ENCODE measurements at places on chromosomes 4 and X. TPM values are rescaled to one million over a fixed set of nuclear protein-coding genes. Genes with fewer than 3 reads are reported as not detected.

Gene IL2
- not detected for polyA plus RNA-seq

Gene RPA4
- not detected for polyA plus RNA-seq

Gene PCDH11X
- 0.12 TPM for polyA plus RNA-seq

Gene EFNB1
- 87.7 TPM for polyA plus RNA-seq

Gene PABPC1L2B
- polyA plus RNA-seq = not detected

Gene BGN
- 148 TPM for polyA plus RNA-seq

DNA sequence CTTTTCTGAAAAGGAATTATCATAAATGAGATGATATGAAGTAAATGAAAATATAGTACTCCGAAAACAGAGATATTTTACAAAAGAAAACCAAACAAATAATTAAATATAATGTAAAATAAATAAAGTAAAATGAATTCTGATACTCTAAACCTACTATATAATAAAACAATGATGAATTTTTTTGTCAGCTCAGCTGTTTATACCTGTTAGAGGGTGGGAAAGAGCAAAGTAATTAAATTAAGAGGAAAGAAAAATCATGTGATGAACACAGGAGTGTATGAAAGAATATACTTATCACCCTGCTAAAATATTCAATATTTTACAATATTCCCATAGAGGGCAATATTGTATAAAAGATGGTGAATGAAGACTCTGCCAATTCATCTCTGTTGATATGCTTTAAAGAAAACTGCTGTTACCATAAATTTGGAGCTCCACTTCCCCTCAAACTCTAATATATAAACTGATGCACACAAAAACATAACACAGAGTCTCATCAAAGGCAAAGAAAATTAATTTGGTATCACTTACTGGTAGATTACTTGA, 6.5 kb upstream of the NDST4 start:
- no peak for DNase-seq

DNA sequence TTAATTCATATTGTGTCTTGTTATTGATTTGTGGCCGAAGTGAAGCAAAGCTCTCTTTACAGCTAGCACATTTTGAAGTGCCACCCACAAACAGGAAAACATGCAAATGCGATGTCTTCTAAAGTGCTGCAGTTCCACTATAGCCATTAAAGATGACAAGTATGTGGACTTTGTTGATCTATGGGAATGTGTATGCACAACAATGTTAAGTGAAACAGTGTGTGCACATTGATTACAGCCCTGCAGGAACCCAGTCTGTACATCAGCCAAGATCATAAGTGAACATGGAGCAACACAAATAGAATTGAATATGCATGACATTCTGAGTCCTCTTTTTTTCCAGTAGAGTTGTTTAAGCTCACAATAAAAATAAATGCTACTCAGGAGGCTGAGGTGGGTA, 43.0 kb downstream of the TFDP3 start:
- DNase-seq = no peak

DNA sequence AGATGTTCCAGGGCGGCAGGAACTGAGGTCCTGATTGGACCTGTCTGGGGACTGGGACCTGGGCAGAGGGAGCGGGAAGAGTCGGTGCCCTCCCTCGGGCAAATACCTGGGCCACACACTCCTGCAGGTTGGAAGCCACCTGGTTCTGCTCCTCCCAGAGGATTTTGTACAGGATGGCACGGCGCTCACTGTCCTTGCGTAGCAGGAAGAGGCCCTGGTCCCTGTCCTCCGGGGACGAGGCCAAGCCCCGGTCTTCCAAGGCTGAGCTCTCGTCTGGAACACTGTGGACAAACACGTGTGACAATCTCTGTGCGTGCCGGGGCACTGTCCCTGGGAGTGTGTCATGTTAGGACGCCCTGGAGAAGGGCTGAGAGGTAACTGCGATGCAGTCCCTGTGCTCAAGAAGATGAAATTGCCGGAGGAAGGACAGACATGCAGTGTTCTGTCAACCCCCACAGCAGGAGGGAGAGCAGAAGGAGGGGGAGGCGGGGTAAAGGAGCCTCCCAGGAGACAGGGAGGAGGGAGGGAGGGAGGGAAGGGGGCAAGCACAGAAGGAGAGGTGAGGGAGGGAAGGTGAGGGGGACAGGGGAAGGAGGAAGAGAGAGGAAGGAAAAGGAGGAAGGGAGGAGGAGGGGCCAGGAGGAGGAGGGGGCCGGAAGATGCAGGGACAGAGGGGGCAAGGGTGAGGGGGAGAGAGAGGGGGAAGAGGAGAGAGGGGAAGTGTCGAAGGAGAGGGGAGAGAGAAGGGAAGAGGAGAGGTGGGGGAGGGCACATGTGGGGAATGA, 29.0 kb downstream of the PDHA1 start:
- peak; percentile 12 for DNase-seq

GRCh38 chrX:132004728-132005127, 18.4 kb upstream of the STK26 start:
- no peak for DNase-seq

- no peak for DNase-seq
Observed at GRCh38 chr4:189656641-189657040, 284.0 kb upstream of the FRG1 start.

- no peak for DNase-seq
Observed at GRCh38 chr4:35189988-35190613, 1054.2 kb downstream of the ARAP2 start.

DNA sequence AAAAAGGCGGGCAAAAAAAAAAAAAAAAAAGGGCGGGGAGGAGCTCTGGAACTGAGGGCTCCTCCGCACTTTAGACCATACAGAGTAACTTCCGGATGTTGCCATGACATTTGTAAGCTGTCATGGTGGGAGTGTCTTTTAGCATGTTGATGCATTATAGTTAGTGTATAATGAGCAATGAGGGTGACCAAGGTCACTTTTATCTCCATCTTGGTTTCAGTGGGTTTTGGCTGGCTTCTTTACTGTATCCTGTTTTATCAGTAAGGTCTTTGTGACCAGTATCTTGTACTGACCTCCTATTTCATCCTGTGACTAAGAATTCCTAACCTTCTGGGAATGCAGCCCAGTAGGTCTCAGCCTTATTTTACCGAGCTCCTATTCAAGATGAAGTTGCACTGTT, 193.4 kb downstream of the UGT8 start:
- no peak for DNase-seq

GRCh38 chrX:155094468-155095061, 23.3 kb downstream of the BRCC3 start:
- DNase-seq = no peak

- no peak for DNase-seq
Observed at GRCh38 chrX:154908821-154909220, 22.7 kb downstream of the F8A1 start.

- DNase-seq = no peak
Observed at GRCh38 chr4:128633067-128633466, 176.4 kb upstream of the JADE1 start.

DNA sequence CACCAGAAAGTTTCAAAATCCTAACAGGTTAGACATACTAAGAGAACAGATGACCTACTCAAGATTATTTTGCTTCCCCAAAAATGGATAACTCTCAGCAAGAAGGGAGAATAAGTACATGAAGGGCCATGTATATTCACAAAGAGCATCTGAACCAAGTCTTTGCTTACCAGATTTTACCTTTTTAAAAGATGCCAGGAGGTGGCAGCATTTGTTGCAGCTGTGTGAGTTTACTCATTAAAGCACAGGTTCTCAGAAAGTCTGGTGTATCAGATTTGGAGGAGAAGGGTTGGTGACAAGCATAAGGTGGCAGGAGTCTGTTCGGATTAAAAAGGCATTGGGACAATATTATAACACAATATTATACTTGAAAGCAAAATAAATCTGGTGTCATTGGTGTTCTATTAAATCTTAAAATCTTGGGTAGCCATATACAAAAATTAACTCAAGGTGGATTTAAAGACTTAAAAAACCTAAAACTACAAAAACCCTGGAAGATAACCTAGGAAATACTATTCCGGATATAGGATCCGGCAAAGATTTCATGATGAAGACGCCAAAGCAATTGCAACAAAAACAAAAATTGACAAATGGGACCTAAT, 51.3 kb upstream of the NFKB1 start:
- peak; percentile 54 for DNase-seq

DNA sequence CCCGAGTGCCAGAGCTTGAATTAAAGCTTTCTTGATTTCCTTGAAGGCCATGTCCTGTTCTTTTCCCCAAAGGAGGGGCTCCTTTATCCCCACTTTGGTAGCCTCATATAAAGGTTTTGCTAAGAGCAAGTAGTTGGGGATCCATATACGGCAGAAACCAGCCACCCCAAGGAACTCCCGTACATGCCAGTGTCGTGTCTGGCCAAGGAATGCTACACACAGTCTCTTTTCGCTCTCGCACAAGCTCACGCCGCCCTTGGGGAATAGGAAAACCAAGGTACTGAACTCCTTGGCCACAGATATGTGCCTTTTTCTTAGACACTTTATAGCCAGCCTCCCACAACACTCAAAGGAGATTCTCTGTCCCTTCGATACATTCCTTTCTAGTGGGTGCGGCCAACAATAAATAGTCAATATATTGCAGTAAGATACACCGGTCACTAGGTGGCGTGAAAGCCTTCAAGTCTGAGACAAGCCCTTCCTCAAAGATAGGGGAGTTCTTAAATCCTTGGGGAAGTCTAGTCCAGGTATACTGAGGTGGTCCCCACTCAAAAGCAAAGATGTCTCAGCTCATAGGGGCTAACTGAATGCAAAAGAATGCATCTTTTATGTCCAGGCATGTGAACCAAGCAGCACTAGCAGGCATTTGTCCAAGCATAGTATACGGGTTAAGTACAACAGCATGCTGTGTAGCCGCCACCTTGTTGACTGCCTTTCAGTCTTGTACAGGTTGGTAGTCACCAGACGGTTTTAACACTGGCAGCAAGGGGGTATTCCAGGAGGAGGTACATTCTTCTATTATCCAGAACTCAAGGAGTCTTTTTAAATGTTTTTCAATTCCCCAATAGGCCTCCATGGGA, 57.8 kb upstream of the XAGE1B start:
- peak; percentile 32 for DNase-seq

DNA sequence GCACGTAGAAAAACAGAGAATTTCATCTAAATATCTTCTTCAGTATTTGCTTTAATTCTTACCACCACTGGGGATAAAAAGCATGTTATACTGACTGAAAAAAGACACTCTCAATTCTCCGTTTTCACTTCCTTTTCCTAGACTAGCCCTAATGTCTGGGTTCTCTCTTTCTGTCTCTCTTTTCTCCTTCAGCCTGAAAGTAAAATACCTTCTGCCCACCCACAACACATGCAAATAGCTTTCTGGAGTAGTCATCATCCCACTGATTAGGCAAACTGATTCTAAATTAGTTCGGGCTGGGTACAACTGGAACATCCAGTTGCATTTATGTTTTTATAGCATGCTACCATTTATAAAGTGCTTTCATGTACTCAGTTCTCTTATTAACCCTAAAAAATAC, 142.4 kb upstream of the ANKRD50 start:
- DNase-seq = no peak

DNA sequence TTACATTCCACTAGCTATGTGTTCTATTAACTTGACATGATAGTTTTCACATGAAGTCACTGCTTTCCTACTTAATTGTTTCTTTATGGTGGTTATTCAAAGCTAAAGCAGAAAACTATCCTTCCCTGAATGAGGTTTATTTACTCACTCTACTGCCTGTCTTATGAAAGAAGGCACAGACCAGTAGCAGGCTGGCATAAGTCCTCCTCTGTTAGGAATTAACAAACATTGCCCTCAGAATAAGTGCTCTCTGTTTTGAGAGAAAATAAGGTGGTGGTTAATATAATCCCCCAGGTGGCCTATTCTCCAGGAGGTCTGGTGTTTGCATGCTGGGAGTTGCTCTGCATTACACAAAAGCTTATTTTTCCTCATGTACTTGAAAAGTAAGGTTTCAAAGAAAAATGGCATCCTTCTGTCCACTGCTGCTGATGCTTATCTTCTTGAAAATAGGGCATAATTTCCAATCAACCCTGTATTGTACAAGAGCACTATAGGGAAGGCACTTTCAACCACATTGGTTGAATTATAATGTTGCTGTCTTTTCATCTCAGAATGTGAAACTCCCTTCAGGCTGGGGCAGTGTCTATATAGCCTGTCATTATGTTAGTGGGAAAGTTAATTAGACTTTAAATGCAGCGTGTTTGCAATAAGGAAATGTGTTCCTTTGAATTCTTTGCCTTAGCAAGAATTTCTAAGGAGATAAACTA, 119.7 kb upstream of the TBC1D9 start:
- DNase-seq = no peak

- no peak for DNase-seq
Observed at GRCh38 chr4:170271723-170272122, 182.0 kb upstream of the AADAT start.

DNA sequence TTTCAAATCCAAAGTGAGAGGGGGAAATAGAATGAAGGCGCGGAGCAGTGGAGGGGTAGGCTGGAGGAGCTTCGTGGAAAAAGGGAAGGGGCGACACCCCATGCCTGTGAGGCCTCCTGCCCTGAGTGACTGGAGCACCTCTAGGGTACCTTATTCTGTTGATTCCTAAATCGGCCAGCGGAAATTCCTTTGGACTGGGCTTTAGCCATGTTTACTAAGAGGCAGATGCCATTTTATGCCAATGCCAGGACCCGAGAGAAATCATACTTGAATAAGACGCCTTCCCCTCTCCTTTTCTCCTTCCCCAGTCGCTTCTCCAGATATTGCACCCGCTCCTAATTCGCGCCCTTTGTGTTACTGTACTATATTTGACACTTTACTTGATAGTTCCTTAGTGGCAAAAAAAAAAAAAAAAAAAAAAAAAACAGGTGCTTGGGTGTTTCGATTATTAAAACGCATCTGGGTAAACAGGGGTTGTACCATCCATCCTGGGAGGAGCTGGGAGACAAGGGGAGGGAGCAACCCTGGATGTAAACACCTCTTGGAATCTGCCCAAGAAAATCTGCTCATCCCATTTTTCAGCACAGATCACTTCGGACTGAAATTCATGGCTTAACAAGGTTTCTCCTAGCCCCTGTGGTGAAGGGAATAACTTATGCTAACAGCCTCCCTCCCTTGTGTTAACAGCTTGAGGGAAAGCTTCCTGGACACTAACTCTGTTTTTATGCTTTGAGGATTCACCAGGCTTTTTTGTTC, 1.5 kb downstream of the BMP3 start:
- DNase-seq = no peak

GRCh38 chrX:49995795-49996455, 73.5 kb downstream of the CLCN5 start:
- no peak for DNase-seq

- DNase-seq = no peak
Observed at GRCh38 chr4:125741825-125742452, 427.2 kb downstream of the FAT4 start.

DNA sequence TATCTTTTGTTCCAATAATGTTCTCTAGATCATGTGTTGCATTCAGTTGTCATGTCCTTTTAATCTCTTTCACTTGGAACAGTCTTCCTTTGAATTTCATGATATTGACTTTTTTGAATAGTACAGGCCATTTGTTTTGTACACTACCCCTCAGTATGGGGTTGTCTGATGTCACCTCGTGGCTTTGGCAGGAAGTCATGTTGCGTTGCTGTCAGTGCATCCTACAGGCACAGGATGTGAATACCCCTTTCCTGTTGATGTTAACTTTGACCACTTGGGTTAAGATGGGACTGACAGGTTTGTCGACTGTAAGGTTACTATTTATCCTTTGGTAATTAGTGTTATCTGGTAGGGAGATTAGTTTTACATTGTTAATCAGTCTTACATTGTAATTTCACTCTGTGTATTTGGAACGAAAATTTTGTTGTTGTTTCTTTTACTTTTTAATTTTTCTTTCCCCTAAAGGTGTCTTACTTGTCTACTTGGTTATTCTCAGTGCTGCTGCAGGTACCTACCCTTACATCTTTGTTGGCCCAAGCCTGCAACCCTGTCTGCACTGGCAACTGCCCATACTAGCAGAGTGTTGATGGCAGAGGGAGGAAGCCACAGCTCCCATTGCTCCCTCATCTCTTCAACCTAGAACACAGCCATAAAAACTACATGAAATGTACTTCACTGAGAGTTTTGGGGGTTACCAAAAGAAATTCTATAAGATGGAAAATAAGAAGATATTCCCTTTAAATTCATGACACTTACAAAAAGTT, 14.7 kb upstream of the ATP8A1 start:
- no peak for DNase-seq

Data from left kidney (tissue), 8 donors.